ENCODE measurements at places on chromosomes 13 and 19. TPM values are rescaled to one million over a fixed set of nuclear protein-coding genes. Genes with fewer than 3 reads are reported as not detected.
A peak's percentile ranks its signal among the peaks of the same experiment; 100 is the strongest.

Gene OLFM2
- 1.7 TPM for total RNA-seq

- DNase-seq = no peak
Observed at GRCh38 chr19:44592451-44592890, 20.9 kb upstream of the IGSF23 start.

Gene EBPL
- total RNA-seq = 6.0 TPM

- DNase-seq = peak; percentile 38
Observed at GRCh38 chr19:13764821-13765394, 586 bp downstream of the MRI1 start.

DNA sequence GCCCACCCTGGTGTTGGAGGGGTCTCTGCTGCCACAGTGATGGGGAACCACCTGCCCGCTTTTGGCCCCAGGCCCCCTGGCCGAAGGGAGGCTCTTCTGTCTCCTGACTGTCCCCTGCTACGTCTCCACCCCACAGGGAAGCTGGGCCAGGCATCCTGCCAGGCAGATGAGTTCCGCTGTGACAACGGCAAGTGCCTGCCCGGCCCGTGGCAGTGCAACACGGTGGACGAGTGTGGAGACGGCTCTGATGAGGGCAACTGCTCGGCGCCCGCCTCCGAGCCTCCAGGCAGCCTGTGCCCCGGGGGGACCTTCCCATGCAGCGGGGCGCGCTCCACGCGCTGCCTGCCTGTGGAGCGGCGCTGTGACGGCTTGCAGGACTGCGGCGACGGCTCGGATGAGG is 11.0 kb downstream of the LRP3 start:
- no peak for DNase-seq

Gene RETN
- 0.99 TPM for total RNA-seq

DNA sequence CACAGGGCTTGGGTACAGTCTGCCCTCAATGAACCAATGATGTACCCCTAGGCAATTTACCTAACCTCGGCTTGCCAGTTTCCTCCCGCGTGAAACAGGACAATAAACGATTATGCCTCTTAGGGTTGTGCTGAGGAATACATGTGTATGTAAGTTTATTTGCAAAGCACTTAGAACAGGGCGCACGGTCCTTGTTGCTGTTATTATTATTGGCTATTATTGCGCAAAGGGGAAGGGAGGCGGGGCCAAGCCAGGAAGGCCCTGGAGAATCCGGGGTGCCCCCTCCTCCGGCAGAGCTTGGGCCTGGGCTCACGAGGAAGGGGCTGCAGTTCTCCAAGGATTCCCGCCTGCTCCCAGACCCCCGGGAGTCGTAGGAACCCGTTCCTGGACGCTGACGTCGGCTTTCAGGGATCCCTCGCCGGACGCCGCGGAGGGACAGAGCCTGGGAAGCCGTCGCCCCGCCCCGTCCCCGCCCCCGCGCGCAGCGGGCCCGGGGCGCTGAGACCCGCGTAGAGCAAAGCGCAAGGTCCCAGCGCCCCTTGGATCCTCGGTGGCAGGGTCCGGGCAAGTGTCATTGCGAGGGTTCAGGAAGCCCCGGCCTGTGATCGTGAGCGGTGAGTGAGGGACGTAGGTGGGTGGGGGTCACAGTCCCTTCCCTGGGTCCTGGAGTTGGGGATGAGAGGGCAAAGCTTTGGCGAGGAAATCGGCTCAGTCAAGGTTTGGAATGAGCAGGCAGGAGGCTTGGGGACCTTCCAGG is at the start of gene TMEM91:
Gene TMEM91 (plus strand): TSS at position 293 of the 757 bp plus-strand sequence. CDS start 1,777 bp downstream, outside the sequence.
- peak; percentile 33 for DNase-seq

DNA sequence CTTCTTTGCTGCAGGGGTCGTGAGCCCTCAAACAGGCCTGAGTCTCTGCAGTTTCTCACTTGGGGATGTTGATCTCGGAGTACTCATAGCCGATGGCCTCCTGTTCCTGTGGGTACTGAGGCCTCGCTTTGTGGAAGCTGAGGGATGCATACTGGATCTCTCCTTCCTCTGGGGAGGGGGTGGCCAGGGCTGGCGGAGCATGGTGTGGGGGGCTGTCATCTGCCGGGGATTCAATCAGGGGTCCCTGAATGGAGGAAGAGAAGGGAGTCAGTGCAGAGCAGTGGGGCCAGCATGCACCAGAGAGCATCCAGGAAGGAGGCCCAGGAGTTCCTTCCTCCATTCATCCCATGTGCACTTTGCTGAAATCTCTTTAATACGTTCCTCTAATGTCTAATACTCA is 10.0 kb downstream of the SIGLEC12 start:
- no peak for DNase-seq

DNA sequence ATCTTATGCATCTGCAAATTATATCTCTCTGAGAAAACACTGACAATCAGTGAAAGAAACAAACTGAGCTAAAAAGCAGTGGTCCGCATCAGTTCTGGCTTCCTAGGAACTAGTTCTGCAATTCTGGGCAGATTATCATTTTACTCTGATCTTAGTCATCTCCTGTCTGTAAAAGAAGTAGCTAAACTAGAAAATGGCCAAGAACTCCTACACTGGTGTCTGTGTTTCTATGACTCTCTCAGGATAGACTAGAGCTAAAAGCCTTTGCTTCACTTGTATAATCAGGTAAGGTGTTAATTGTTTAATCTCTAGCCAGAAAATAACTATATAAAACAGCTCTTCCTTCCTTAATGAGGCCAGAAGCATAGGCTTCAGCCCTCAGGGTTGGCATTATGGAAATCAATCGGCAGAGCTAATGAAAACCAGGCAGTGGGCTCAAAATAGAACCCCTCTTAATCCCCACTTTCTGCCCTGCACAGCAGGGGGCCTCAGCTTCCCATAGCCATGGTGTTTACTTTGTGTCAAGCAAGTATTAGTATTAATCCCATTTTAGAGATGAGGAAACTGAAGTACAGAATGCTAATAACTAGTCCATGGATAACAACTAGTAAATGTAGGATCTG is 459.2 kb downstream of the FGF14 start:
- no peak for DNase-seq

DNA sequence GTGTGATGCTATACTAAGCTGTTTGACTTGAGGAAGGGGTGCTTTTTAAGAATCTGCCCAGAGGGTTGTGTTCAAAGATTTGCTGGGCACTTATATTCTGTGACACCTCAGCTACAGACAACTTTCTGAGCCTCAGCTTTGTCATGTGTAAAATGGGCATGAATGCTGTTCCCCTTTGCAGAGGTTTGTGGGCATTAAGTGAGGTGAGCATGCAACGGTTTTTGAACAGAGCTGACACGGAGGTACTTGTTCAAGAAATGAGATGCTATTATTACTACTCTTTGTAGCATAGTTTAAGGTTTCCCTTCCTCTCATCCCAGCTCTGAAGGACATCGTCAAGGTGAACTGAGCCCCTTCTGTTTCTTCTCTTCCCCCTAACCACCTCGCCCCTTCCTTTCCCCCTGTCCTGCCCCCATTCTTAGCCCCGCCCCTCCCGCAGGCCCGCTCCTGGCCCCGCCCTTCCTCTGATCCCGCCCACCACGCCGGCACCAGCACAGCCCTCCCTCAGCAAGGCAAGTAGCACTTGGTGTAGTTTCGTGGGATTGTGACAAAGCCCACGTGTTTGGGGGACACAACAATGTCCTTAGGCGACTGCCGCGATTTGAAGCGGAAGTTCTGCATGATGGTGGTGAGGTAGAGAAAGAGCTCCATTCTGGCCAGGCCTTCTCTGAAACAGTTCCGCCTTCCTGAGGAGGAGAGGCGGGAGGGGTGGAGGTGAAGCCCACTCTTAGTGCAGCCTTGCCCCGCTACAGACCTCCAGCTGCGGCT is 26.1 kb upstream of the CYP2A7 start:
- no peak for DNase-seq

GRCh38 chr13:97015661-97016350 is 21.5 kb upstream of the OXGR1 start:
- no peak for DNase-seq

GRCh38 chr13:86403181-86403580 is 604.0 kb upstream of the SLITRK6 start:
- DNase-seq = no peak
